ELF-1 (cell line): ENCODE measurements at places on chromosomes 16 and 17.

DNA sequence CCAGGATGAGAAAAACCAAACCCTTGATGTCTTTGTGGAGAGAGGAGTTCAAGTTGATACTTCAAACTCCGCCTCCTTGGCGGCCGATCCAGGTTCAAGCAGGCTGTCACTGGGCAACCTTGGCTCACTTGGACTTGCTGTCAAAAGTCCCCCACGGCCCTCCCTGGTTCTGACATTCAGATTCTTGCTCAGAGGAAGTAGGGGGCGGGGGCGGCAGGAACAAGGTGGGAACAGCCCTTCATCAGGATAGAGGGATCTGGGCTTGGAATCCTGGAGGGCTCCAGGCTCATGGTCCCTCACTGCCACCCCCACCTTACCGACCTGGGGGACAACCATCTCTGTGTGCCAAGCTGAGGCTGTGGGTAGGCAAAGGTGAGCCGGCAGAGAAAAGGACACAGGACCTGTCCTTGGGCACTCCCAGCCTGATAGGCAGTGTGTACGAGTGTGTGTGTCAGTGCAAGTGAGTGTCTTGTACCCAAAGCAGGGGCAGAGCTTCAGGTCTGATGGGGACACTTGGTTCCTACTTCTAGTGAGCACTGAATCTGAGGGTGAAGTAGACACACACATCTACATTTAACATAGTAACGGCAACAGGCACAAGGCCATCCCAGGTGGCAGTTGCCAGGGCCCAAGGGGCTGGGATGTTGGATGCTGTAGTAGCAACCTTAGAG, 6.6 kb upstream of the TSPOAP1 start:
- no peak for DNase-seq

DNA sequence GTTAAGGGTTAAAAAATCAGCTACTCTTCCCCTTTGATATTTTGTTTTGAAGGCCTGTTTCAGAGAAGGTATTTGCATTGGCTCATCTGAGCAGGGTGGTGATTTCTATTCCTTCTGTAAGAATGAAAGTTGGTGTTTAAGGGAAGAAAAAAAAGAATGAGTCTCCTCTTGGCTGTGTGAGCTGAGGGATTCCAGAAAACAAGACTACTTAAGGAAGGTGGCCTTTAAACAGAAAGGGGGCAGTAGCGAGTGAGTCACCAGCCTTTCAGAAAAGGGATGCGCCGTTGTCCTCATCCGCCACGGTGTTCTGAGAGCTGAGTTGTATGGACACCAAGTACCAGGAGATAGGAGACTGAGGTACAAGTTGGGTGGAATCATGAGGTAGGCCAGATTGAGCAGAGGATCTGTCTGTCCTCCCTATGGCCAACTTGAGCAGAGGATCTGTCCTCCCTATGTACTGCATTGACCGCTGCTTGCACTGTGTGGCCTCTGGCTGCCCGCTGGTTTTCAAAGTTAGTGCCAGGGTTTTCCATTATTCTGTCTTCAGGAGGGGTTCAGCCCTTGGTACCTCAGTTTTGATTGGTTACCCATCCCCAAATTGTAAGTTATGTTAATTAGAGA, 8.2 kb downstream of the PRKCA start:
- peak; percentile 33 for DNase-seq

GRCh38 chr16:79601092-79601930, 774 bp upstream of the MAF start:
- peak; percentile 74 for DNase-seq

GRCh38 chr16:66262253-66263167, 104.0 kb upstream of the CDH5 start:
- no peak for DNase-seq

DNA sequence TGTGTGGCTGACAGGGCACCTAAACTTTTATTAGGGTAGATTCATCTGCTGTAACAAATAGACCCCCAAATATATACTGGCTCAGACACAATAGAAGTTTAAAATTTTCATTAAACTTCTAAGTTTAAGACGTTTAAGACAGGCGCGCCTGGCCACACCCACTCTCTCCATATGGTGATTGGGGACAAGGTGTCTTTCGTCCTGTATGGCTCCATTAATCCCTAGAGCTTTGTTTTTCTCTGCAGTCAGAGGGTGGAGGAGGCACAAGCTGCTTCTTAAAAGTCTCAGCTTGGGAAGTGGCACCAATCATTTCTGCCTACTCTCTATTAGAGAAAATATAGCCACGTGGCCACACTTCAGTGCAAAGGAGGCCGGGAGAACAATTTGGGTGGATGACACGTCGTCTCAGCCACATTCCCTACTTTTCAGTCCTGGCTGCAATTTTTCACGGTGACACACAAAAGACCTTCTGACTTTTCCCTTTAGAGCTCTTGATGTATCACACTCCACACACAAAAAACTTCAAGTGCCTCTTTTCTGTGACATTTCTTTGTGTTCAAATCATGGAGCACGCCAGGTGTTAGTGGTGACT, 125.5 kb upstream of the CACNG3 start:
- no peak for DNase-seq

- peak; percentile 98 for DNase-seq
Observed at GRCh38 chr16:3152277-3152990, 17.6 kb downstream of the ZNF213 start.

GRCh38 chr17:44628243-44629188, 27.8 kb upstream of the MEIOC start:
- peak; percentile 95 for DNase-seq

- DNase-seq = no peak
Observed at GRCh38 chr17:63531022-63531965, 8.1 kb downstream of the KCNH6 start.

DNA sequence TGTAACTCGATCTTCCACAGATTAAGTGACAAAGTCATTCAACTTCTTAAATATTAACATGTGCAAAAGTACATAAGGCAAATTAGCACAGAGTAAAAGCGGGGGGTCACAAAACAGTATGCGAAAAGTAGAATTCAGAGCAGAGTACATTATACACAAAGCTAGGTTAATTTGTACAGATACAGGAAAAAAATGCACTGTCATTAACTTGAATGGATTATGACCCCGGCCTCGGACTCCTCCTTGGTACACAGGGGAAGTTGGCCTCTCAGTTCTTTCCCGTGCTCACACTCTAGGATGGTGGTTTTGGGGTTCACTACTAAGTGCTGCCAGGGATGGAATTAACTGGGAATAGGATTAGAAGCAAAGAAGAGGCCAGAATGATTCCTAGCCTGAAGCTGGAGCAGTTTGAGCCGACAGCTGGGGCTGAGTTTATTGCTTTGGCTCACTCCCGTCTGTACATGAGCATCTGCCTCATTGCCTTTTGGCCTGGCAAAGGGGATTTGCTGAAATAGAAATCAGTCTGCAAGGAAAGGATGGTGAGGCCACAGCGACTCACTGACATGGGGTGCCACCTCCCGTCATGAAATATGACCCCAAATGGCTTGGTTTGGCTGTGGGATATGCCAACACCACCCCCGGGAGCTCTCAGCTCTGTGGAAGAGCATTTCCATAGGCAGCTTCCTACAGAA, 23.6 kb downstream of the NTN1 start:
- no peak for DNase-seq

DNA sequence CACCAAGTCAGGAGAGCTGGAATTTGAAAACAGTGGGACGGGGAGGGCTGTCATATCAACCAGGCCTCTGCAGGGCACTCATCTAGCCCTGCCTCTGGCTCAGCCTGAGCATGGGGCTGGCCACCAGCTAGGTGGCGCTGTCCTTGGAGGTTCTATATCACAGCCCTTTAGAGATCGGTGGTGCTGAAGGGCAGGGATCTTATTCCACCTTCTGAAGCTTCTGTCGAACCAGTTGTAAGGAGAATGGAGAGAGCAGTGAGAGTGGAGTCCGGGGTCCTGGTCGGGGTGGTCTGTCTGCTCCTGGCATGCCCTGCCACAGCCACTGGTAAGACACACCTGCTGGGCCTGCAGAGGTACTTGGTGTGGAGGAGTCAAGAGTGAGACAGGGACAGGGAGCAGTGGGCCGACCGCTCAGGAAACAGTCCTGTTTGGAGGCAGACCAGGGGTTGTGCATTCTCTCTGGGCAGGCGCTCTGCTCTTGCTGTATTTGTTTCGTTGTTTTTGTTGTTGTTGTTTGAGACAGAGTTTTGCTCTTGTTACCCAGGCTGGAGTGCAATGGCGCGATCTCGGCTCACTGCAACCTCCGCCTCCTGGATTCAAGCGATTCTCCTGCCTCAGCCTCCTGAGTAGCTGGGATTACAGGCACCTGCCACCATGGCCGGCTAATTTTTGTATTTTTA, at the start of gene CES3:
Gene CES3 (plus strand): TSS at position 202 of the 680 bp plus-strand sequence. CDS start 42 bp downstream, at position 244.
- DNase-seq = peak; percentile 90

GRCh38 chr16:80056324-80056723, 455.8 kb upstream of the MAF start:
- no peak for DNase-seq

DNA sequence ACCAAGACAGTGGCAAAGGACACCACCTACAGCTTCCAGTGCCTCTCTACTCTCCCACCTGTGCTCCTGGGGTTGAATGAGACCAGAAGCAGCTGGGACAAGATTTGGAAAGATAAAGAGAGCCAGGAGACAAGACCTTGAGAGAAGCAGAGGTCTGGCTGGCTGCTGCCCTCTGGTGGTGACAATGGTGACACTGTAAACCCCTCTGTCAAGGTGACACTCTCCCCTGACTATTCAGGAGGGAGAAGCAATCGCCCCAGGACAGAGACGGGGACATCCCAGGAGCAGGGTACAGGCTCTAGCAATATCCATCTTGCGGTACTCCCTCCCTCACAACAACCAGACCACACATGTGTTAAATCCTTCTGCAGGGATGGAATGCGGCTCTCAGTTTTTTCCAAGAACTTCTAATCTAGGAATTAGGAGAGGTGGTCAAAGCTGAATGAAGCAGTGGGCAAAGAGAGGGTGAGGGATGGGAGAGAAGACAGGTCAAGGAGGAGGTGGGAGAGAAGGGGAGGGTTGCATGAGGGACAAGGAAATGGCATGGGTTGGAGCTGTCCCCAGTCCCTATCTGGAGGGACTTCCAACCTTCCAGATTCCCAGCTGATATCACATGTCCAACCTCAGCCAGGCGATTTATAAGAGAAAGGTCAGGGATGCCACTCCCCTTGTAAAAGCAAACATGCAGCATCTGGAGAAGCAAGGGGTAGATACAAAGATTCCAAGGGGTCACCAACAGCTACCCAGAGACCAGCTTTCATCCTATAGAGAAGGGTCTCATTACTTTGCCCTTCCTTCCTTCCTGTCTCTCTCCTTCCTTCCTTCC, 2.9 kb downstream of the PHOSPHO1 start:
- peak; percentile 91 for DNase-seq

GRCh38 chr16:63447121-63447520, 1410.9 kb upstream of the CDH8 start:
- no peak for DNase-seq

GRCh38 chr17:49393491-49394255, 21.0 kb downstream of the PHB1 start:
- no peak for DNase-seq
